ENCODE measurements at places on chromosomes 6 and 20. TPM values are rescaled to one million over a fixed set of nuclear protein-coding genes. Genes with fewer than 3 reads are reported as not detected.

GRCh38 chr6:124590001-124590400, 372.2 kb upstream of the RNF217 start:
- no peaks in the 10 kb centered on the region for H3K27me3 ChIP-seq
- no peak overlapping the region for H3K4me3 ChIP-seq
- no peaks in the 10 kb centered on the region for H3K4me1 ChIP-seq
- no peak for DNase-seq

DNA sequence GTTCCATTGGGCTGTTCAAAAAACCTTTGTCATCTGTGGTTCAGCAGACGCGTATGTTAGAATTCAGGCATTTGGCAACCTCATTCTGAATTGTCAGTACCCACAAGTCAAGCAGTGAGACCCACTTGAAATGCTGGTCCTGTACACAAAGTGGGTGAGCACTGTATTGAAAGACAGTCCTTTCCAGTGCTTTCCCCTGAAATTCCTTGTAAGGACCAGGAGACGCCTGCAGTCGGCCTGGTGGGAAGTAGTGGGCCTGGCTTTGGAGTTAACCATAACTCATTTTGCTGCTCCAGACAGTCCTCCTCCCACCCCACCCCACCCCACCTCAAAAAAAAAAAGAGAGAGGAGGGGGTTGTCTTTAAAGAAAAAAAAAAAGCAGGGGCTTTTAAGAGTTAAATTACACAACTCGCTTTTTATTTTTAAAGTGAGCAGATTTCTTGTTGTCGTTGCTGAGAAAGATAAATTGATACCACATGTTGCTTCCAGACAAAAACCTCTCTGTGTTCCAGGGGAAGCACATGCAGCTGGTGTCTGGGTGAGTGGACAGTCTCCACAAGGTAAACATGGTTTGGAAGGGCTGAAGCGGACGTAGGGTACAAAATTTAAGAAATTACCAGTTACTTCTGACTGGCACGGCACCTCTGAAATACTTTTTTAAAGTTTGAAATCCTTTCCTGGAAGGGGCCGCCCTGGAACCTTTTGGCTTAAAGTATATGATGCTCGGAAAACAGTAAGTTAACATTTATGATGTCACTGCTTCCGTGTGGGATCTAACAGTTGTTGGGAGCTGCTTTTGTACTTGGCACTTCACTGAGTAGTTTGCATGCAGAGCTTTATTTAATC, 95.3 kb downstream of the FOXO3 start:
- peaks cover 12% of the 10 kb centered on the region for H3K4me1 ChIP-seq
- no peak overlapping the region for H3K27ac ChIP-seq
- no peaks in the 10 kb centered on the region for H3K27me3 ChIP-seq
- no peak overlapping the region for H3K4me3 ChIP-seq
- no peak for DNase-seq

DNA sequence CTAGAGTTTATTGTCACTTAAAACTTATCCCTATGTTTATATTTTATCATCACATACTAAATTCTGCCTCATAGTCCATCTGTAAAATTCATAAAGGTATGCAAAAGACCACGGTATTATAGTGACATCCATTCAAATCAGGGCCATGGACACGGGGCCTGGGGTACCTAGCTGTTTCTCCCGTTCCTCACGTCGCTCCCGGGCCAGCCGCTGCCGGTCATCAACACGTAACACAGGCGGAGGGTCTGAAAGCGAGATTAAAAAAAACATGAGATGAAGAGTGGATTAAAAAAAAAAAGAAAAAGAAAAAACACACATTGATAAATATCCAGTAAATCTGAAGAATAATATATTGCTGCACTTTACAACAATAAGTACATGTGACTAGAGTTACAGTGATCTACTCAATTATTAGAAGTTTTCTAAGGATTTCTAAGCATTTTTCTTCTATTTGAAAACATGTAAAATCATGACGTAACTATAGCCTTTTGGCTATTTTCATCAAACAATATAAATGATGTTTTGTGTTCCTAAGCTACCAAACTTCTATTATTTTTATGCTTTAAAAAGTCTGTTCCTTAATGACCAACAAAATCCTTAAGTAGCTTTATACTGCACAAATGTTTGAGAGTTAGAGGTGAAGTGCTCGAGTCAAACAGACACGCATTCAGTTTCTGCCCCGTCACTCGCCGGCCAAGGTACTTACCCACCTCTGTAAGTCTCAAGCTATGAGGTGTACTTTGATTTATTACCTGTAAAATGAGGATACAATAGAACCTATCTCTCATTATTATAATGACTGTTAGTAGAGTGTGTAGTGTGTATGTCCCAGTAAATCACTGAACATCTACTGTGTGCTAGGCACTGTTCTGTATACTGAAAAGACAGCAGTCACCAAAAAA, 122.1 kb upstream of the BCLAF1 start:
- H3K4me1 ChIP-seq, result no peaks in the 10 kb centered on the region
- no peak overlapping the region for H3K4me3 ChIP-seq
- no peak overlapping the region for H3K27ac ChIP-seq

DNA sequence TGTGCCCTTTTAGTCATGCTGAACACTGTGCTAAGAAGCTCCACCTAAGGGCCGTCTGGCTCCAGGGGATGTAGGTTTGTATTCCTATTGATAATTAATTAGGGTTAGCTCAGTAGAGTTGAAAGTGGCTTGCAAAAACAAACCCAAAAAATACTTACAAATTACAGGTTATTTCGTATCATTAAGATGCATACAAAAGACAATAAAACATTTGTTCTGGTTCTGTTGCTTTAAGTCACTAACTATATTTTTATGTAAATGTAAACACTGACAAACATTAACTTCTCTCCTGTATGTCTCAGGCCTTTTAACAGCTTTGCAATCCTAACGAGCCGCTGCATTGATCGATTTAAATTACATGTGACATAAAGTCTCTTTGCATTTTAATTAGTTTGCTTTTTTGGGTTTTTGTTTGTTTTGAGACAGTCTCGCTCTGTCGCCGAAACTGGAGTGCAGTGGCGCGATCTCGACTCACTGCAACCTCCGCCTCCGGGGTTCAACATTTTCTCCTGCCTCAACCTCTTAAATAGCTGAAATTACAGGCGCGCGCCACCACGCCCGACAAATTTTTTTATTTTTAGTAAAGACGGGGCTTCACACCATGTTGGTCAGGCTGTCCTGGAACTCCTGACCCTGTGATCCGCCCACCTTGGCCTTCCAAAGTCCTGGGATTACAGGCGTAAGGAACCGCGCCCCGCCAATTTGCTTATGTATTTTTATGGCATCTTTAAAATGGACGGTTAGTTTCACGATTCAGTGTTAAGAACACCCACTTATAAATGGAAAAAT, 110.9 kb downstream of the HFE start:
- H3K4me3 ChIP-seq, result peak overlapping the region; percentile 71
- peak overlapping the region; percentile 97 for H3K27ac ChIP-seq
- H3K27me3 ChIP-seq, result no peaks in the 10 kb centered on the region
- H3K36me3 ChIP-seq, result peaks cover 20% of the 10 kb centered on the region
- peak; percentile 66 for DNase-seq

GRCh38 chr6:169943241-169944060, 192.0 kb downstream of the ERMARD start:
- no peak overlapping the region for H3K27ac ChIP-seq
- no peaks in the 10 kb centered on the region for H3K27me3 ChIP-seq
- no peak for DNase-seq

DNA sequence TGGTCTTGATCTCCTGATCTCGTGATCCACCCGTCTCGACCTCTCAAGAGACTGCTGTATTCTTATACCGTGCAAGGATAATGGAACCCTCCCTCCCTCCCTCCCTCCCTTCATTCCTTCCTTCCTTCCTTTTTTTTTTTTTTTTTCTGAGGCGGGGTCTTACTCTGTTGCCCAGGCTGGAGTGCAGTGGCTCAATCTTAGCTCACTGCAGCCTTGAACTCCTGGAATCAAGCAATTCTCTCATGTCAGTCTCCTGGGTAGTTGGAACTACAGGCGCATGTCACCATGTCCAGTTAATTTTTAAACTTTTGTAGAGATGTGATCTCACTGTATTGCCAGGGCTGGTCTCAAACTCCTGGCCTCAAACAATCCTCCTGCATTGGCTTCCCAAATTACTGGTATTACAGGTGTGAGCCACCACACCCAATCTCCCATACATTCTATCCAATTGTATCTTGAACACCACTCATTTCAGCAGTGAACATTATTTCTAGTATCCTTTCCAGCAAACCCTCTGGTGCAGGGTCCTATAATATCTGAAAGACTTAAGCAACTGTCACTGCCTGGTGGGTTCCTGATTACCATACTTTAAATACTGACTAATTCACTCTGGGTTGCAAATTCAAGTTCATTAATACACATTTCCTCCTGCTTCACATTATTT, 210.0 kb upstream of the ZNF217 start:
- no peak overlapping the region for H3K4me3 ChIP-seq
- DNase-seq, result no peak
- no peaks in the 10 kb centered on the region for H3K36me3 ChIP-seq
- H3K27ac ChIP-seq, result no peak overlapping the region
- no peaks in the 10 kb centered on the region for H3K27me3 ChIP-seq
- H3K4me1 ChIP-seq, result no peaks in the 10 kb centered on the region

GRCh38 chr6:160386869-160387530, 38.8 kb downstream of the SLC22A3 start:
- H3K27ac ChIP-seq, result no peak overlapping the region
- no peaks in the 10 kb centered on the region for H3K4me1 ChIP-seq
- DNase-seq, result no peak
- no peak overlapping the region for H3K4me3 ChIP-seq
- H3K36me3 ChIP-seq, result no peaks in the 10 kb centered on the region

DNA sequence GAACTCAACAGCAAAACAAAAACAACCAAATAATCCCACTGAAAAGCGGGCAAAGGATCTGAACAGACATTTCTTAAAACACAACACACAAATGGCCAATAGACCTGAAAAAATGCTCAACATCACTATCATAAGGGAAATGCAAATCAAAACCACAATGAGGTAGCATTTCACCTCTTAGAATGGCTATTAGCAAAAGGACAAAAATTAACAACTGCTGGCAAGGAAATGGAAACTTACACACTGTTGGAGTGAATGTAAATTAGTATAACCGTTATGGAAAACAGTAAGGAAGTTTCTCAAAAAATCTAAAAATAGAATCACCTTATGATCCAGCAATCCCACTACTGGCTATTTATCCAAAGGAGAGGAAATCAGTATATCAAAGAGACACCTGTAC, 20.9 kb downstream of the FAM8A1 start:
- DNase-seq, result no peak
- H3K4me1 ChIP-seq, result no peaks in the 10 kb centered on the region
- H3K27me3 ChIP-seq, result no peaks in the 10 kb centered on the region
- H3K4me3 ChIP-seq, result no peak overlapping the region
- no peak overlapping the region for H3K27ac ChIP-seq
- H3K36me3 ChIP-seq, result peaks cover 24% of the 10 kb centered on the region

GRCh38 chr6:132261354-132261753, 139.9 kb downstream of the MOXD1 start:
- H3K4me3 ChIP-seq, result no peak overlapping the region
- H3K27me3 ChIP-seq, result no peaks in the 10 kb centered on the region
- H3K36me3 ChIP-seq, result no peaks in the 10 kb centered on the region
- no peak overlapping the region for H3K27ac ChIP-seq

- DNase-seq, result no peak
- no peaks in the 10 kb centered on the region for H3K36me3 ChIP-seq
- H3K27ac ChIP-seq, result peak overlapping the region; percentile 64
- H3K4me1 ChIP-seq, result peaks cover 17% of the 10 kb centered on the region
- no peaks in the 10 kb centered on the region for H3K27me3 ChIP-seq
- no peak overlapping the region for H3K4me3 ChIP-seq
Observed at GRCh38 chr6:34484899-34485298, 19.0 kb downstream of the PACSIN1 start.

GRCh38 chr6:50850223-50851048, 31.8 kb downstream of the TFAP2B start:
- H3K4me3 ChIP-seq, result no peak overlapping the region
- H3K27ac ChIP-seq, result no peak overlapping the region
- H3K36me3 ChIP-seq, result no peaks in the 10 kb centered on the region
- no peaks in the 10 kb centered on the region for H3K4me1 ChIP-seq
- H3K27me3 ChIP-seq, result peaks cover 70% of the 10 kb centered on the region

DNA sequence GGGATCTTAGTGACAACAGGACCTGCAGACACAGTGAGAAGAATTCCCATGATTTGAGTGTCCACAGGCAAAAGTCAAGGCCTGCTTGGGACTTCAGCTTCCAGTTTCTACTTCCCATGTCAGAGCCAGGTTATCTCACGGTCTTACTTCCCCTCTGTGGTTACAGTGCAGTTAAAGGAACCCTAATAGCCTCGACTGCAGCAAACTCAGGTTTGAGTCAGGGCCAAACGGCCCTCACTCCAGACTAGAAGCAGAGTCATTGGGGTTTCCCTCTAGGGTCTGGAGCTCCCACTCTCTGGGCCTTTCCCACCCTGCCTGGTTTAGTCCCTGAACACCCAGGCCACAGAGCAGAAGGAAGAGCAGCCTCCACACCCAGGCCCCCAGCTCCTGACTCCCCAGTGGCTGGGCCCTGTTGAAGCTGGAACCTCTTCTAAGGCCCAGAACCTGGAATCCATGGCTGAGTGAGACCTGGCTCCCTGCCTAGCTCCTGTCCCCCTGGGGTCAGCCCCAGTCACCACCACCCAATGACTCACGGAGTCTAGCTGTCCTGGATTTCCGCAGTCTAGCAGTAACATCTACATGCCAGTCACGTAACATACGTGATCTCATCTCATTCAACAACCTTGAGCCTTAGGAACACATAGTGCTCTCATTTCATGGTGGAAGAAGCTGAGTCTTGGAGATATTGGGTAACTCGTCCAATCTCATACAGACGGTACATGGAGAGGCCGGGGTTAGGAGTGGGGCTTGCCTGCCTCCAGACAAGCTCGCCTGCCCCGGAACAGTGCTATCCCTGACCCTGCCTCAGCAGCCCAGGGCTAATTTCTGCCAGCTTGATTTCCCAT, 9.2 kb upstream of the GHRH start:
- H3K27me3 ChIP-seq, result no peaks in the 10 kb centered on the region
- peaks cover 5% of the 10 kb centered on the region for H3K4me1 ChIP-seq
- no peak for DNase-seq
- H3K36me3 ChIP-seq, result no peaks in the 10 kb centered on the region

- no peaks in the 10 kb centered on the region for H3K4me1 ChIP-seq
- no peak overlapping the region for H3K4me3 ChIP-seq
- no peak for DNase-seq
- no peaks in the 10 kb centered on the region for H3K36me3 ChIP-seq
Observed at GRCh38 chr6:17485946-17486345, 92.6 kb downstream of the CAP2 start.

DNA sequence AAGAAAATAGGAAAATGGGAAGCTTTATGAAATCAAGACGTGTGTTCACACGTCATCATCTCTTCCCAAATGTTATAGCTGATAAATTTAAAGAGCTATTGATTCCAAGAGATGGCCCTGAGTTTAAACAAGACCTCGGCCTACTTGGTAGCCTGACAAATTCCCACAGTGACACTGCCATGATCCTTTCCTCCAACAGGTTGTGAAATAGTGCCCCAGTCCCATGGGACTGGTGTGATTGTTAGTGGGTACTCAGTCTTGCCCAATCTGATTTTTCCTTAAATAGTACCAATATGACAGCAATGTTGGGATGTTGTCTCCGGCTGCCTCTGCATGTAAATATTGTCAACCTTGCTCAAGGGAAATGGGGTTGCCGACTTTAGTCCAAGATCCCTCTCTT, 34.5 kb downstream of the RIOK1 start:
- H3K4me3 ChIP-seq, result no peak overlapping the region
- DNase-seq, result no peak
- H3K36me3 ChIP-seq, result no peaks in the 10 kb centered on the region
- peaks cover 3% of the 10 kb centered on the region for H3K4me1 ChIP-seq
- no peaks in the 10 kb centered on the region for H3K27me3 ChIP-seq

Gene ZKSCAN8
- 10.4 TPM for total RNA-seq

Gene HUS1B
- 0.19 TPM for total RNA-seq
